Stimulated activated CD4-positive, alpha-beta T cell treated with anti-CD3 and anti-CD28 coated beads, Interleukin-1b, Interleukin-23, amount 100 ng/mL, for 1 hour (primary cell): ENCODE measurements at places on chromosomes 16 and 17.

GRCh38 chr17:73027130-73027741 is 65.3 kb downstream of the SLC39A11 start:
- no peak for DNase-seq

DNA sequence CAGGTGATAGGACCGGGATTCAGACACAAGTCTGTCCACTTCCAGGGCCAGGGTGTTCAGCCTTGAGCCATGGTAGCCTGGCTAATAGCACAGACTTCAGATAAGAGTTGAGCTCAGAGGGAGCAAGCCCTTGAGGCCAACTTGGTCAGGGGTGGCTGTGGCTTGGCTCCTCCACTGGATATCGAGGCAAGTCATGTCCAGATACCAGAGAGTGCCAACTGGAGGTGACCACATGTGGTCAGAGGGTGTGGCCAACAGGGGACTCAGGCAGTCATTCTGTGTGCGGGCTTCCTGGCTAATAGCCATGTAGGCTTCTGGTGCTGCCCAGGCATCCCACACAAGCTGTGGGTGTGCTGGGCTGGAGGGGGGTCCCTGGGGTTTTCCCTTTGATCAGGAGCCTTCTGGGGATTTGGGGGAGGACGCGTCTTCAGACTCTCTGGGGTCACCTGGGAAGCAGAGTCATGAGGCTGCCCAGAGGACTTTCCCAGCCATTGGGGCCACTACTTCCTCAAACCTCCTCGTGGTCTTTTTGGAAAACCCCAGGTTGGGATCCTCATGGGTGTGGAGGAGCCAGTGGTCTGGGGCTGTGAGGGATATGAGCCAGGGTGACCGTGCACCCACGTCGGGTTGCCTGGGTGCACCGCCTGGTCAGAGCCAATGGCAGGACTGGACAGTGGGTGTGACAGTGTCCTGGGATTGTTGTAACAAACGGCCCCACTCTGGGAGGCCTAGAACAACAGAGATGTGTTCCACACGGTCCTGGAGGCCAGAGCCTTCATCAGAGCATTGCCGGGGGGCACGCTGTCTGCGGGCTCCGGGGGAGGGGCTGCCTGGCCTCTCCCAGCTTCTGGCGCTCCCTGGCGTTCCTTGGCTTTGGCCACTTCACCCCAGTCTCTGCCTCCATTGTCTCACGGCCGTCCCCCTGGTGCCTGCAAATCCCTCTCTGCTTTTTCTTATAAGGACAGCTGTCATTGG is 25.0 kb downstream of the COX4I1 start:
- DNase-seq: no peak

DNA sequence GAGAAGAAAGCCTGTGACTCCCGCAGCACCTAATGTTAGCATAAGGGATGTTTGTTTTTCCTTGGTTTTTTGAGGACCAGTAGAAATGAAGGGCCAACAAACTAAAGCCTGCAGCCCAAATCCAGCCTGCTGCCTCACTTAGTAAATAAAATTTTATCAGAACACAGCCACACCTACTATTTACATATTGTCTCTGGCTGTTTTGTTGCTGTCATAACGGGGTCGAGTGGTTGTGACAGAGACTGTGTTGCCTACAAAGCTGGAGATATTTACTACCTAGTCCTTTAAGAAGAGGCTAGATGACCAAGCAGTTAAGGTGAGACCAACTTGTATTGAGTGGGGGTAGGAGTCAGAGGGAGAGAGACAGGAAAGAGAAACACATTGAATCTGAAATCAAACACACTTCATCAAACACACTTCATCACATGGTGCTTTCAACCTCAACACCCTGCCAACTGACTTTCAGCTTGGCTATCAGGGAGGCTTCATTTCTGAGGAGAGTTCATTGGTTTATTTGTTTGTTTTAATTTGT is 546.3 kb upstream of the CDH11 start:
- DNase-seq: no peak

DNA sequence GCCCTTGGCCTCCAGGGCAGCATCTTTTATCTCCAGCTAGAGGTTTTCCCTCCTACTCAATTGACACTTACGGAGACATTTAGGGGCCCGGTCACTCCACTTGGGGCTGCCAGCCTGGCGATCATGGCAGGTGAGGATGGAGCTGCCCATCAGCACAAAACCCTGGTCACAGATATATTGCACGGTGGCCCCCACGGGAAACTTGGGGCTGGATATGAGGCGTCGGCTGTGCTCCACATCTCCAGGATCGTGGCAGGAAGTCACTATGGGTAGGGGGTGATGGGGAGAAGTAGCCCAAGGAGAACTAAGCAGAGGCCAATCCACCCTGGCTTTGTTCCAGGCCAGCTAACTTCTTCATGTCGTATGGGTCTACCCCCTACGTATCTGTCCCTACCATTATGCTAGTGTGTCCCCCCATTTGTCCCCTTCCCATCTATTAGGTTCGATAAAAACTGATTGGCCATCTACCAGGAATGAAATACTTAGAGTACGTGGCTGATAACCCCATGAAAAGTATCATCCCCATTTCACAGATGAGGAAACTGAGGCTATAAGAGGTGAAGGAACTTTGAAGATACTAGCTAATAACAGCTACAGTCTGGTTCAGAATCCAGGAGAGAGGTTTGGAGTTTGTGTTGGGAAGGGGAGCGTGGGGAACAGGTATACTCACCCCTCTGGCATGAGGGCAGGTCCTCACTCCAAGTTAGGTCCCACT is 6.1 kb upstream of the PHF12 start:
- no peak for DNase-seq

DNA sequence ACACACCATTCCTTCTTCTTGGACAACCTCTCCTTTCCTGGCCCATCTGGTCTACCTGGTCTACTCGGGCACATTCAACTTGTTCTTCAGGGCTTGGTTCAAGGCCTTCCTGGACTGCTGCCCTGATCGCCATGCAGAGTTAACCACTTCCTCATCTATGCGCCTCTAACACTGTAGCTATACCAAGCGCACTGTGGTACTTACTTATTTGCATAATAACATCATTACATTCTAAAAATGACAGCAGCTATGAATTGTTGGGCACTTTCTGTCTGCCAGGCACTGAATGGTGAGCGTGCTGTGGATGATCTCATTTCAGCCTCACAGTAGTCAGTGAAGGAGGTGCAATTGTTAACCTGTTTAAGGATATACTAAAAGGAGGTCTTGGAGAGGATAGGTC is 66.9 kb upstream of the SDK2 start:
- DNase-seq: no peak

- no peak for DNase-seq
Observed at GRCh38 chr17:76578376-76578775, 7.3 kb downstream of the ST6GALNAC2 start.

GRCh38 chr16:65532846-65533245 is 411.0 kb upstream of the CDH11 start:
- no peak for DNase-seq

DNA sequence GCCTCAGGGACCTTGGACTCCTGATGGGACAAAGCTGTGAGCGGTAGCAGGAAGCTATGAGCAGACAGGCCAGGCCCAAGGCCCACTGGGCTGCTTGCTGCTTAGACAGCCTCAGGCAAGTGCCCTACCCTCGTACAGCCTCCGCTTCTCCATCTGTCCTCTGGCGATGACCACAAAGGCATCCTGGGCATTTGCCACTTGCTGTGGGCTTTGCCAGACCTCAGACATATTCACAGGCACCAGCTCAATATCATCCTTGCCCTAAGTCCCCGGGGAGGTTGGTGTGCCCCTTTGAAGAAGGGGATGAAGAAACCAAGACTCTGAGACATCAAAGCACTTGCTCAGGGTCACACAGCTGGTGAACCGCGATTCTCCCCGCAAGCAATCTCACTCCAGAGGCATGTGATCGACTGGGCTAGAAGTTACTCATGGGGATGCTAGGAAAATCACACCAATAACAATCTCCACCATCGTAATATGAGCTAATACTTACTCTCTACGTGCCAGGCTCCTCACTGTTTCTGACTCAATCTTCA is 21.7 kb downstream of the PPL start:
- no peak for DNase-seq

DNA sequence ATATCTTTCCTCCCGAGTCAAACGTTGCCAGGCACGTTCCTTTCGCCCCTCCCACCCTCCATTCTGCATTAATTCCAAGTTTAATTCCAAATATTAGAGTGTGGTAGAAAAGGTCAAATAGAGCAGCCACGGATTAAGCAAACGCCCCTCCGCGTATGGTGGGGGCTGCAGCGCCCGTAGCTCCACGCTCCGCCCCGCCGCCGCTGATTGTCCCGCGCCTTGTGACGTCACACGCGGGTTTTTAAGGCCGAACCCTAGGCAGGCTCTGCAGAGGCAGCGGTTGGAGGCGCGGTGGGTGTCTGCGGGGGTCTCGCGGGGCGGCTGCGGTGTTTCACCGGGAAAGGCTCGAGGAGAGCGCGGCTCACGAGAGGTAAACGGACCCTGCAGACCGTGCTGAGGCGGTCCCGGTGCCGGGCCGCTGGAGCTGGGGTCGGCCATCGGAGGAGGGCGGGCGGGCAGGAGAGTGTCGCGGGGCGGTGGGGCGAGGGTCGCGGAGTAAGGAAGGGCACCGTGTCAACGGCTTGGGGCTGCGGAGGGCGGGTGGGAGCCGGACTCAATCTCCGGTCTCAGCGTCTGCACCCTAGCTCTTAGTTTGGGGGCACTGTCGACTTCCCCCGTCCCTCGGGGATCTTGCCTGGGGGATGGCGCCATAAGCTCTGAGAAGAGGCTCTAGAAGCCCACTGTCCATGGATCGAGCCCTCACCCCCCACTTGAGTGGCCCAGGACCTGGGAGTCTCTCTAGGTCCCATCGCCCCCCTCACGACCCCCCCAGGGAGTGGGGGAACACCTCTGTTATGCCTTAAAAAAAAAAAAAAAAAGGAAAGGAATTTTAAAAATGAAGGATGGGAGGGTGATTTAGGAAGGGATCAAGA is at the start of gene ARL4D:
ARL4D (plus strand) TSS at position 270 of the 872 bp plus-strand sequence. CDS start 740 bp downstream, outside the sequence.
- peak; percentile 33 for DNase-seq

GRCh38 chr17:59572301-59572924 is 7.0 kb downstream of the DHX40 start:
- DNase-seq: no peak
